Skin of body (tissue), 3 donors: ENCODE measurements at places on chromosomes 1 and 21. TPM values are rescaled to one million over a fixed set of nuclear protein-coding genes. Genes with fewer than 3 reads are reported as not detected.

TEX50 gene
- total RNA-seq = not detected

DISP1 gene
- total RNA-seq = 5.1 TPM

PTCH2 gene
- total RNA-seq = 7.2 TPM

C21orf91 gene
- total RNA-seq = 21.4 TPM

HSPB7 gene
- total RNA-seq = 3.0 TPM

CFAP141 gene
- not detected for total RNA-seq

UTS2 gene
- 0.30 TPM for total RNA-seq

GRCh38 chr1:66559517-66559916 is 25.6 kb downstream of the SGIP1 start:
- no peak for DNase-seq

DNA sequence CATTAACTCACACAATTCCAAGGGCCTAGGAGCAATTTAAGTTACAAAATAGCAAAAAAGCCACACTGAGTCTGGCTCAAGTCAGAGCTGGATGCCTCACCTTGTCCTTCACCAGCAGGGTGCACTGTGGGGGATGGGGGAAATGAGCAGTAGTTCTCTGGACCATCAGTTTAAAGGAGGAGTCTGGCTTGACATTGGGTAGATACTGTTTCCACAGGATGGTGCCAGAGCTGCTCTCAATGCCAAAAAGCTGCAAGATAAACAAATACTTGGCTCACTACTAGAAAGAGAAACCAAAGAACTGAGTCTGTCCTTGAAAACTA is 18.8 kb downstream of the EMC1 start:
- no peak for DNase-seq

DNA sequence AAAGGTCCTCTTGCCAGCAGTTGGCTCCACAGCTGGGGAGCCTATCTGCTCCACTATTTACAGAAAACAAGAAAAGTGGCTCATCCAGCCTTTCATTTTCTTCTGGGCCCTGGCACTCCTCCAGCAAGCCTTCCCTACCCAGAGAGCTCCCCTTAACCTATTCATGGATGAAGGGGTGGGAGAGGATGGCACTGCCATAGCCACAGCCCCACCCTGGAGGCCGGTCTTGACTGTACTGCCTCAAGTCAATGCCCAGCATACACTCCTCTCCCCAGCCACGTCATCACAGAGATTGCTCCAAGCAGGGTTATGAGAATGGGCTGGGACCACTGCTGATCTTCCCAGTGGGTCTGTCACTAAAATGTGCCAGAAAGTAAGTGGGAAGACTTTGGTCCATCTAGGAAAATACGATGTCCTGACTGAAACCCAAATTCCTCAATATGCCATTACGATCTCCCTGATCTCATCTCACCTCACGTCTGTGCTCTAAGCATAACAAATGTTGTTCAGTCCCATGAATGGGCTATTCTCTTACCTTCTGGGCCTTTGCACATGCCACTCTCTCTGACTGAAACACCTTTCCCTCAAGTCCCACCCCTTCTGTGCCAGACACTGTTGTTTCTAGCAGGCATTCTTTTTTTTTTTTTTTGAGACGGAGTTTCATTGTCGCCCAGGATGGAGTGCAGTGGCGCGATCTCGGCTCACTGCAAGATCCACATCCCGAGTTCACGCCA is 21.4 kb upstream of the PTAFR start:
- no peak for DNase-seq

DNA sequence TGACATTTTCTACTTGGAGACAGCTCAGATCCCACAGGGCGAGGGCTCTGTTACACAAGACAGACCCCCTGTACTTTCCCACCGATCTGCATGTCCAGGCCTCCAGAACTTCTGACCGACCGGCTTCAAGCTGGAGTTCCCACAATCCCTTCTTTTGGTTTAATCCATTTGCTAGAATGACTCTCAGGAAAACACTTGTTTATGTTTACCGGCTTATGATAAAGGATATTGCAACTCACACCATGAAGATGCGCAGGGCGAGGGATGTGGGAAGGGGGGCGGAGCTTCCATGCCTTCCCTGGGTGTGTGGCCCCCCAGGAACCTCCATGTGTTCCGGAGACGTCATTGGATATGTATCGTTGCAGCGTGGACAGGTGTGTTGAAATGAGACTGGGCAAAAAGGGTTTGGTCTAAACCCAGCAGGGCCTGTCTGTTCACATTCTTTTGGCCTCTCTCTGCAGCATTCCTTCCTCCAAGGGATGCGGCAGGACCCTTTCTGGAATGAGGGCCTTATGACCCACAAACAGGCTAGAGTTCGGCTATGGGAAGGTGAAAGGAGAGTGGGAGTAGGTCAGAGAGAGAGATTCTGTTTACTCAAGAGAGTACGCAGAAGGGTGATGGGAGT is 7.5 kb upstream of the IGSF5 start:
- no peak for DNase-seq

DNA sequence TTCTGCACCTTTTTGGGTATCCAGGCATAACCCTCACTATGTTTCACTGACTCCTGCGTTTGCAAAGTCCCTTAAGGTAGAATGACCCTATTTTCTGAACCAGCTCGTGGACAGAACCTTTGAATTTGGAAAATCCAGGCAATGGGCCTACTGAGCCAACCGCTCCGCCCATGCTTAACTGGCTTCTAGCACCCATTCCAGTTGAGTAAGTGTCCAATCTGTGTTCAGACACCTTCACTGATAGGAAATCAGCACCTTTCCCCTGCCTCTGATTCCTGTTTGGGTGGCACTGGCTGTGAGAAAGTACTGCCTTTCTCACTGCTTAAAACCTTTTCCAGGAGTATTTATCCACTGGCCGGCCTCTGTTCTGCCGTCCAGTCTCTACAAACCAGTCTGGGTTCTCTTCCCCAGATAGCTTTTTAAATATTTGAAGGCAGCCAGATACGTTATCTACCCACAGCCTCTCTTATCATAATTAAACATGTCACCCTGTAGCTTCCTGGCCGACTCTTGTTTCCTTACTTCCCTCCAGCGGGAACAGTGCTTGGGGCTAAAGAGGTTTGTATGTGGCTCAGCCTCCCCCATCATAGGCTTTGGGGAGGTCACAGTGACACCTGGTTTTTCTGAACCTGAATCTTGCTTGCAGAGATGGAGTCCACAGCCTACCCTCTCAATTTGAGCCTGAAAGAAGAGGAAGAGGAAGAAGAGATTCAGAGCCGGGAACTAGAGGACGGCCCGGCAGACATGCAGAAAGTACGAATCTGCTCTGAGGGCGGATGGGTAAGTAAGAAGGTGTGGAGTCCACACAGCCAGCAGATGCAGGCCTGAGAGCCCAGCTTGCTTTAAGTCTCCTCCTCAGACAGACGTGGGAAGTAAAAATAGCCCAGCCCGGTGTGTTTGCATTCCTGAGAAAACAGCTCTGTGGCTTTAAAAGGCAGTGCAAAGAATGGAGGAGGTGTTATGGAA is 1.3 kb downstream of the POGK start:
- DNase-seq = no peak

DNA sequence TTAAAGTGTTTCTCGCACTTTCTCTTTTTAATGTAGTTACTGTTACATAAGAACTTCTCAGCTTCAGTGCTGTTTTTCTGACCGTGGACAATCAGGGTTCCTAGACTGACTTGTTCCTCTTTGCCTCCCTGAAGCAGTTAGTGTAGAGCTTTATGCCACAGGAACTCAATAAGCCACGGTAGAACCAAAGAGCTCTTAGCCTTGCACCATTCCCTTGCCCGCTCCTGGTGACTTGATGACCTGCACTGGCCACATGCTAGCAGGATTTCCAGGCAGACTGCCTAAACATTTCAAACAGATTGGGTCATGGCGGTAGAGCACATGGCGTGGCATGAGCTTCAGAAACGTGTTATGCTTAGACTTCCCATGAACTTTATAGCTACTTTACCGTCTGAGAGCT is 18.8 kb upstream of the FASLG start:
- DNase-seq = no peak

- no peak for DNase-seq
Measured at GRCh38 chr1:146051452-146051851, 29.9 kb upstream of the HJV start.

DNA sequence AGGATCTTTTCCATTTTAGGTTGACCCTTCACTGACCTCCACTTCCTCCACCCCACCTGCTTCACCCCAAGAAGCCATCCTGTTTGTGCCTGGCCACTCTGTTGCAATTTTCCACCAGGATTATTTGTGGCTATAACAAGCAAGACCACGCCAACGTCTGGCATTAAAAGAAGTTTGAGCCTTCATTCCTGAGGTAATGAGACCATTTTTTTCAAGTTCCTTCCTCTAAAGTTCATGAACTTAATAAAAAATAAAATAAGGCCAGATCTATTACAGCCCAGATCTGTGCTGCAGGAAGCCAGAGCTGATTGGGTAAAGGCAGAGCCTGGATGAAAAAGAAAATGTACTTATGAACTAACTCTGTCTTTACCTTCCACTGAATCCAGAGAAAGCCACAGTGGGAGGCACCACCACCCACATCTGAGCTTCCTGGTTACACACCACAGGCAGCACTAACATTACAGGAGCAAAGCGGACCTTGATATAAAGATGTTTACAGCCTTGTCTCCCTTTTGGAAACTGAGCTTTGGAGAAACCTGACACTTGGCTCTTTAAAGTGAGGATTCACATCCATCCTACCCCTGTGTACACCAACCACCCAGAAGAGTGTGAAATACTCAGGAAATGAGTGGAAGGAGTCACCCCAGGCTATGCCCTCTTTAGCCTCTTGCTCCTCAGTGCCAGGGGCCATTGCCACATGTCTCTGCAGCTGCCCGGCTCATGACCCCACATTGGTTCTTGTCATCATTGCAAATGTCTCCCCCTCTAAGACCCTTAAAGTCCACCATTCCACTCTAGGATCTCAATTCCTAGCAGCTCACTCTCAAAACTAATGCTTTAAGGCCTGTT is 293.6 kb downstream of the PLPP3 start:
- DNase-seq = no peak

DNA sequence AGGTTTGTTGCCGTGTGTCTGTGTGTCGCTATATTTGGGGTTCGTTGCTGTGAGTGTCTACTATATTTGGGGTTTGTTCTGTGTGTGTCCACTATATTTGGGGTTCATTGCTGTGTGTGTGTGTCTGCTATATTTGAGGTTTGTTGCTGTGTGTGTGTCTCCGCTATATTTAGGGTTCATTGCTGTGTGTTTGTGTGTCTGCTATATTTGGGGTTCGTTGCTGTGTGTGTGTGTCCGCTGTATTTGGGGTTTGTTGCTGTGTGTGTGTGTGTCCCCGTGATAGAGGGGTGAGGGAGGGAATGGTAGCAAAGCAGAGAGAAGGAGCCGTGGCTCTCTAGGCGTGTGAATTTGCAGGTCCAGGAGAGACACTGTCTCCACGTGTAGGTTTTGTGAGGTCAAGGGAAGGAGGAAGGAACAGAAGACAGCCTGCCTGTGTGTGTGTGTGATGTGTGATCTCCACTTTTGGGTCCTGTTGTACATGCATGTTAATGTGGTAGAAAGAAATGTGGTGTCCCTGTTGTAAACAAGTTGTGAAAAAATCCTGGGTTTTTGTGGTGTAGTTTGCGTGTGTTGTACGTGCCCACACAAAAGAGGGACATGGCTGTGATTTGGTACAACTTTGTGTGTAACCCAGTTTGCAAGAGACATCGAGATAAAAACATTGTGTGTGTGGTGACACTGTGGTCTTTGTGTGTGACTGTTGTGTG is 56.3 kb upstream of the ECE1 start:
- no peak for DNase-seq

DNA sequence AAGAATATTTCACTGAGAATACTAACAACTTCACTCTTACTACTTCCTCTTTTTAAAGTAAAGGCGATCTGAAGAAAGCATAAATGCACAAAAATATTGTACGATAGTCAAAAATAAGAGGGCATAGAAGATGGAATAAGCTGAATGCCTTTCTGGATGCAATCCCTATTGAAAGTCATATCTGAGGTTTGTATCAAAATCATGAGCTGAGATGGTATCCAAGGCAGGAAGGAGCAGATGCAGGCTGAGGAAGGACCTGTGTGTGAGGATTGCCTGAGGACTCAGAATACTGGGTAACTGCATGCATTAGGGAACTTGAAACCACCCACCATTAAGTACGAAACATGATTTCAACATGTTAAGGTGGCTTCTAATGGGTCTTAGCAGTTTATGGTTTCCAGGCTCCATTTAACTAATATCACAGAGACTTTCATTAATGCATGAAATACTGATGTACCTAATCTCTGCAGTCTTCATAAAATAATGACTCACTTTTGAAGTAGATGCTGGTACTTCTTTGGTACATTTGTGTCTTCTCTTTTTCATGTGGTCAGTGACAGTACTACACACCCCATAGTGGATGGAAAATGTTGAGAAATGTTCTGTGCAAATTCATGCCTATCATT is 29.6 kb upstream of the RGS1 start:
- DNase-seq = no peak

GRCh38 chr1:154568157-154568815 is 708 bp downstream of the CHRNB2 start:
- no peak for DNase-seq

DNA sequence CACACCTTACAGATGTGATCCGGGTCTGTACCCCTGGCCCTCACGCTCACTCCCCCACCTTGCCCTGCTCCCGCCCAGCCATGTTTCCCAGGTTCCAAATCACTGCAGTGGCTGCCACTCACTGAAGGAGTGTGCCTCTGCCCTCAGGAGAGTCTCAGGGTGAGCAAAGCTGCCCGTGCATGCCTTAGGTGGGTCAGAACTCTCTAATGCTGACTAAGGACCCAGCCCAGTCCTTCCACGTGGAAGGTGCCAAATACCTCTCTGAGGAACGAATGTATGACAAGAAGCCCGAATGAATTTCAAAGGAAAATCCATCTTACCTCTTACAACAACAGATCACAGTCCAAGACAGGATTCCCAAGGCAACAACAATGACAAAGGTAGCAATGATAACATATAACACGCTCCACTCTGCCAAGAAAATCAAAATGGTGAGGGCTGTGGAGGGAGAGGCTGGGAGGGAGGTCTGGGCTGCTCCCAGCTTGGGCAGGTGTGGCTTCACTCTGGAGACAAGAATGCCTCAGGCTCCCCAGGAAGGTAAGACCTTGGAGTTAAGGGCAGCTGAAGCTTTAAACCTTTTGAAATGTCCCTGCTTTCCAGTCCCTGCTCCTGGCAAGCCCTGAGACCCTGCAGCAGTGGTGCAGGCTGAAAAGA is 115.2 kb downstream of the KIAA0319L start:
- no peak for DNase-seq

- no peak for DNase-seq
Measured at GRCh38 chr1:243642936-243643335, 207.1 kb downstream of the AKT3 start.

DNA sequence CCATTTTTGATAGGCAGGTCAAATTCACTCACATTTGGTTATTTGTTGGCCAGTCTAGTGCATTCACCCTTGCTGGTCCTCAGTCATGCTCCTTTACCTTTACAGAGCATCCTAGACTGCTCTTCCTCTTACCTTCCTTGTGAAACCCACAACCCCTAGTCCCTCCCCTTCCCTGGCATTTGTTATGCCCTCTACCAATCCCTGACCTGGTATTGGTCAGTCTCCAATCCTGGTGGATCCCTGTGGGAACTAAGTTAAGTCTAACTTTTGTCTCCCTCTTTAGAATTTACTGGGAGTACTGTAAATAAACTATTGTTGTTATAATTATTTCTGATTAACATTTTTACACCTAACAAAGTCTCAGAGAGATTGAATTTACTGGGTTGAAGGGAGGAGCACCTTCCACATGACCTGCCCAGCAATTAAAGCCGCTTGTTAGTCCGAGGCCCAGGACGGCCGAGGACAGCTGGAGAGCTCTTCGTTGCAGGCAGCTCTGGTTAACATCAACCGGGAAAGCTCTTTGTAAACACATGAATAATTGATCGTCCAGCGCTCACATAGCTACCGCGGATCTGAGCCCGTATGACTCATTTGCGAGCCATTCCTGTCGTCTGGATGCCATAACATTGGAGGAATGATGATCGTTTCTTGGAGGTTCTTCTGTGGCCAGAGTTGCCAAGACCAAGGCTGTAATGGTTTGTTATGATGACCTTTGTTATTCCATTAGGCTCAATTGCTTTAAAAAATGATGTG is 31.9 kb downstream of the MTARC1 start:
- DNase-seq = no peak
